ENCODE measurements at places on chromosomes 7 and 10. TPM values are rescaled to one million over a fixed set of nuclear protein-coding genes. Genes with fewer than 3 reads are reported as not detected.

- no peaks in the 10 kb centered on the region for H3K36me3 ChIP-seq
- no peak for DNase-seq
- no peaks in the 10 kb centered on the region for H3K4me1 ChIP-seq
- H3K27me3 ChIP-seq: no peaks in the 10 kb centered on the region
- no peak overlapping the region for H3K4me3 ChIP-seq
Measured at GRCh38 chr10:412109-412508, 276.9 kb downstream of the ZMYND11 start.

GRCh38 chr7:134767520-134768168 lies 11.8 kb upstream of the CALD1 start:
- H3K4me3 ChIP-seq: no peak overlapping the region
- H3K27ac ChIP-seq: no peak overlapping the region
- H3K36me3 ChIP-seq: no peaks in the 10 kb centered on the region
- no peak for DNase-seq
- H3K27me3 ChIP-seq: no peaks in the 10 kb centered on the region

GRCh38 chr7:31023877-31024276 lies 28.2 kb upstream of the ADCYAP1R1 start:
- no peak overlapping the region for H3K4me3 ChIP-seq
- H3K27ac ChIP-seq: no peak overlapping the region
- H3K4me1 ChIP-seq: peaks cover 5% of the 10 kb centered on the region
- no peak for DNase-seq

GRCh38 chr7:105118612-105119600 lies 104.9 kb downstream of the KMT2E start:
- DNase-seq: no peak
- H3K36me3 ChIP-seq: no peaks in the 10 kb centered on the region
- peaks cover 6% of the 10 kb centered on the region for H3K4me1 ChIP-seq
- H3K27ac ChIP-seq: no peak overlapping the region
- no peak overlapping the region for H3K4me3 ChIP-seq

H2BK1 gene
- 1.3 TPM for total RNA-seq

PLCE1 gene
- total RNA-seq: 11.3 TPM

HGF gene
- 4.6 TPM for total RNA-seq

DNA sequence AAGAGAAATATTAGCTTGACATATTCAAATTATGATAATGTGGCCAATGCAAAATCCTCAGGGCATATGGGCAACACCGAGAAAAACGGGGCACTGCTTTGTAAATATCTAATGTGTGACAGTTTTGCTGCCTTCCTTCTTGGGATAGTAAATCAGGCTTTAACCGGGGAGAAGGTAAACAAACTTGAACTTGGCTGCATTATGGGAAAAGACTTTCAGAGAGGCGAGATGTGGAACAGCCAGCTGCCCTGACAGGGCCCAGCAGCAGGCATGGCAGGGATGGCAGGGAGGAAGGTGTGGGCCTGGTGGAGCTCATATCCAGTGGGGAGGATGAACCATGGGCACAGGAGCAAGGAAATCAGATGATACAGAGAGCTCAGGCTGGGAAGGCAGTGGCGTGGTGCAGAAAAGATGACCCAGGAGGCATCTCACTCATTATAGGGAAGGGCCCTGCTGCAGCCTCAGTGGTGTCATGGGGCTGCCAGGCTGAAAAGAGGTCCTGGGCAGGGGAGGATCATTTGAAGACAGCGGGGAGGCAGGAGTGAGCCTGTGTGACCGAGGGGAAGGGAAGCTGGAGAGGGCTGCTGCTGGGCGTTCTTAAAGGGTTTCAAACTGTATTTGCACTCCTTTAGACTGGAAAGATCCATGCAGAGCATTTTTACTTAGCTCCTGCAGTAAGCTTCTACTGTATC lies 26.7 kb downstream of the CXCL12 start:
- no peaks in the 10 kb centered on the region for H3K27me3 ChIP-seq
- no peaks in the 10 kb centered on the region for H3K4me1 ChIP-seq
- no peaks in the 10 kb centered on the region for H3K36me3 ChIP-seq
- no peak overlapping the region for H3K27ac ChIP-seq

SLC25A28 gene
- 20.0 TPM for total RNA-seq

- no peaks in the 10 kb centered on the region for H3K4me1 ChIP-seq
- no peak for DNase-seq
- no peak overlapping the region for H3K27ac ChIP-seq
- no peak overlapping the region for H3K4me3 ChIP-seq
- H3K36me3 ChIP-seq: no peaks in the 10 kb centered on the region
Measured at GRCh38 chr7:87506246-87507180, 31.0 kb upstream of the ABCB4 start.

- H3K36me3 ChIP-seq: no peaks in the 10 kb centered on the region
- no peak overlapping the region for H3K27ac ChIP-seq
- no peaks in the 10 kb centered on the region for H3K27me3 ChIP-seq
- DNase-seq: no peak
- no peak overlapping the region for H3K4me3 ChIP-seq
Measured at GRCh38 chr7:106367664-106368063, 82.9 kb upstream of the NAMPT start.

- H3K36me3 ChIP-seq: no peaks in the 10 kb centered on the region
- H3K4me3 ChIP-seq: no peak overlapping the region
- no peaks in the 10 kb centered on the region for H3K27me3 ChIP-seq
- DNase-seq: no peak
- H3K4me1 ChIP-seq: peaks cover 7% of the 10 kb centered on the region
Measured at GRCh38 chr7:2197436-2198155, 35.1 kb downstream of the MAD1L1 start.

DNA sequence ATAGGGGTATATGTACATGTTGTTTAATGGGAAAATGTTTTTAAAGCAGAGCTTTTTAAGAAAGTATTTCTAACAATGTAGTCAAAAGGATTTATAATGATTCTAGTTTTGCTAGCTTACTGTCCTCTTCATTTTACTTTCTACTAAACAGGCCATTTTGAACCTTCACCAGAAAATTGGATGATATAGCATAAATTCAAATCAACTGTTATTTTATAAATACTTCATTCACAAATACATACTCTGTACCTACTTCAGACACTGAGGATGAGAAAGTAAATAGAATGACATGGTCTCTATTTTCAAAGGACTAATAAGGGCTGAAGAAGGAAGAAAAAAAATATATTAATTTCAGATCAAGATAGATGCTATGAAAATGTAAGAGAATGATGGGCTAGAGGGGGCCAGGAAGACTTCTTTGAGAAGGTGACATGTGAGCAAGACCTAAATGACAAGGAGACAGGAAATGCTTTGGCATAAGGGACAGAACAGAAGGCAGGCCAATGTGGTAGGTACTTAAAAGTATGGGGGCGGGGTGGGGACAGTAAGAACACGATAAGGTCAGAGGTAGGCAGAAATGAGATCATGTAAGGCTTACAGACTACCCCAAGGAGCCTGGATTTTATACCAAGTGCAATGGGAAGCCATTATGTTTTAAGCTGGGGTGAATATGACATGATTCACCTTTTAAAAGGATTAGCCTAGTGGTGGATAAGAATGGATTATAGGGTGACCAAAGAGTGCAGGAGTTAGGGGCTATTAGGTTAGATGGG lies 5.2 kb downstream of the NAMPT start:
- H3K27ac ChIP-seq: no peak overlapping the region
- H3K4me3 ChIP-seq: no peak overlapping the region
- DNase-seq: no peak
- H3K36me3 ChIP-seq: no peaks in the 10 kb centered on the region
- peaks cover 2% of the 10 kb centered on the region for H3K4me1 ChIP-seq
- H3K27me3 ChIP-seq: no peaks in the 10 kb centered on the region

- no peak overlapping the region for H3K27ac ChIP-seq
- DNase-seq: no peak
- no peak overlapping the region for H3K4me3 ChIP-seq
- H3K36me3 ChIP-seq: no peaks in the 10 kb centered on the region
- no peaks in the 10 kb centered on the region for H3K27me3 ChIP-seq
Measured at GRCh38 chr10:105104297-105104696, 463.2 kb downstream of the SORCS3 start.

- H3K4me1 ChIP-seq: no peaks in the 10 kb centered on the region
- DNase-seq: no peak
Measured at GRCh38 chr10:77832238-77832637, 94.3 kb downstream of the DLG5 start.

- no peak overlapping the region for H3K27ac ChIP-seq
- H3K4me1 ChIP-seq: no peaks in the 10 kb centered on the region
- H3K36me3 ChIP-seq: no peaks in the 10 kb centered on the region
- no peak for DNase-seq
- H3K27me3 ChIP-seq: no peaks in the 10 kb centered on the region
- no peak overlapping the region for H3K4me3 ChIP-seq
Measured at GRCh38 chr7:549066-549890, 29.6 kb upstream of the PDGFA start.

DNA sequence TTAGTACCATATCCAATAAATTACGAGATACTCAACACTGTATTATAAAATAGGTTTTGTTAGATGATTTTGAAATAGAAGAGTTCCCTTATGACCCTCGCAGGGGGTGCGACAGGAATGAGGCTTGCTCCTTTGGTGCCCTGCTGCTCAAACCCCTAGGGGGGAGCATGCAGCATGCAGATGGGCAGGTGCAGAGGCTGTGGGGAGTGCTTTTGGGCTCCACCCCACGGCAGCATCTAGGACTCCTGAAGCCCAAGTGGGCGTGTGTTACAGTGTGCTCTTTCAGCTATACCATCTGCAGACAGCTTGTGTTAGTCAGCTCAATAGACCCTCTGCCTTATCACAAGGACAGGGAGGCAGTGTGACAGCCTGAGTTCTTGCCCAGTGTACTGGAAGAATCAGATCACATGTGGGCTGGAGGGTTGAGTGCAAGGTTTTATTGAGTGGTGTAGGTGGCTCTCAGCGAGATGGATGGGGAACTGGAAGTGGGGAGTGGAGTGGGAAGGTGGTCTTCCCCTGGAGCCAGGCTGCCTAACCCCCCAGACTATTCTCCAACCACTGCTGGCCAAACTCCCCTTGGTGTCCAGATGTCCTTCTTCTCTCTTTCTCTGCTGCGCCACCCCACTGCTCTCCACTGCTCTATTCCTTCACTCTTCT lies 3.1 kb upstream of the MRC1 start:
- no peak for DNase-seq
- no peak overlapping the region for H3K4me3 ChIP-seq
- H3K4me1 ChIP-seq: no peaks in the 10 kb centered on the region
- no peak overlapping the region for H3K27ac ChIP-seq
- no peaks in the 10 kb centered on the region for H3K27me3 ChIP-seq
- H3K36me3 ChIP-seq: no peaks in the 10 kb centered on the region

GRCh38 chr10:132859084-132859855 lies 73.3 kb upstream of the NKX6-2 start:
- DNase-seq: no peak
- no peak overlapping the region for H3K4me3 ChIP-seq
- H3K27ac ChIP-seq: no peak overlapping the region
- no peaks in the 10 kb centered on the region for H3K36me3 ChIP-seq
- H3K4me1 ChIP-seq: no peaks in the 10 kb centered on the region

- H3K27me3 ChIP-seq: no peaks in the 10 kb centered on the region
- H3K4me3 ChIP-seq: no peak overlapping the region
- no peaks in the 10 kb centered on the region for H3K36me3 ChIP-seq
- no peak for DNase-seq
- H3K4me1 ChIP-seq: no peaks in the 10 kb centered on the region
- H3K27ac ChIP-seq: no peak overlapping the region
Measured at GRCh38 chr10:102931643-102932042, 13.5 kb downstream of the CNNM2 start.

DNA sequence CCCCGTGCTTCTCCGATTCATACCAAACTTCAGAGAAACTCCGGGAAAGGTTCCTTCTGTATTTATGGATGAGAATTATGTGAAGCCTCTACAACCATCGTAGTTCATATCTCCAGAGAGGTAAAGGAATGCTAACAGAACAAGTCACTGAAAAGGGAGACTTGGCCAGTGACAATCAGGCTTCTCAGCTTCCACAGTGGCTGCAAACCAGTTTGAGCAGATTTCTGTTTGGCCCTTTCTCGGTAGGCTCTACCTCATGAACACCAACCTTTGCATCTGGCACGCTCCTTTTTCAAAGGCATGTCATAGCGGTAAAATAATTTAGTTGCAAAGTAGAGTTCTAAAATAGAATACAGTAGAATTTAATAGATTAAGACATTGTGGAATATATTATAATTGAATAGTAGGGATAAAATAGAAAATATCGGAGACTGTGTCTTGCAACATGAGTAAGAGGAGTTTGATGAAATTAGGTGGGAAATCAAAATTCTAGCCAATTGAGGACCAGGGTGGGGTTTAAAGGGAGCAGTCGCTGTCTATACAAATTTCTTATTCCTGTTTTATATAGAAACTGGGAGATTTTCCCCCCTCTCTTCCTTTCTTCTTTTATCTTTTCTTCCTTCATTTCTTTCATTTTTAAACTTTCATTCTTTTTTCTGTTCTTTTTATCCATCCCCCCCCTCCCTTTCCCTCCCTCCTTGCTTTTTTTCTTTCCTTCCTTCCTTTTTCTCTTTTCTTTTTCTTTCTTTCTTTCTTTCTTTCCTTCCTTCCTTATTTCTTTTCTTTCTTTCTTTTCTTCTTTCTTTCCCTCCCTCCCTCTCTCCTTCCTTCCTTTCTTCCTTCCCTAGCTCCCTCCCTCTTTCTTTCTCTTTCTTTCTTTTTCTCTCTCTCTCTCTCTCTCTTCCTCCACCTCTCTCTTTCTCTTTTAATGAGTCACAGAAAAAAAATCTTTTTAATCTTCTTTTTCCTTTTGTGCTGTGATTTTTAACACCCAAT lies 161.5 kb upstream of the KLF6 start:
- H3K27me3 ChIP-seq: no peaks in the 10 kb centered on the region
- no peak overlapping the region for H3K4me3 ChIP-seq
- DNase-seq: no peak
- H3K27ac ChIP-seq: no peak overlapping the region

DNA sequence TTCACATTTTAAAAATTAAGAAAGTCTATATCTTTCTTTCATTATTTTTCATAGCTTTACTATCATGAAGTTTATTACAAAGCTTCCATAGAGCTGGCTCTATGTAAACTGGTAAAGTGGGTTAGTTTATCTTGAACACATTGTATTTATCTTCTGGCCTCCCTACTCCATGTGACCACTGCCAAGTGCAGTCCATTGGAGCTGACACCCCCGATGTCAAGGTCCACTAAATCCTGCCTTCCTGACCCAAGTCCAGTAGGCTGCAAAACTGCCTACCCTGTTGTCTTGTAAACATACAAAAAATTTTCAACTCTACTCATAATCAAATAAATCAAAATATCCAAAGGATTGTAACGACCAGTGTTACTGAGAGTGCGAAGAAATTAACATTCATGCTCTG lies 10.2 kb downstream of the DNAJC12 start:
- H3K36me3 ChIP-seq: no peaks in the 10 kb centered on the region
- no peak overlapping the region for H3K27ac ChIP-seq
- peaks cover 3% of the 10 kb centered on the region for H3K4me1 ChIP-seq
- H3K4me3 ChIP-seq: no peak overlapping the region
- no peak for DNase-seq
- H3K27me3 ChIP-seq: no peaks in the 10 kb centered on the region

GRCh38 chr7:75048435-75049379 lies 24.9 kb downstream of the RCC1L start:
- no peaks in the 10 kb centered on the region for H3K27me3 ChIP-seq
- peak; percentile 71 for DNase-seq
- no peak overlapping the region for H3K4me3 ChIP-seq
- no peak overlapping the region for H3K27ac ChIP-seq
